ENCODE measurements at places on chromosomes 5 and 9.

DNA sequence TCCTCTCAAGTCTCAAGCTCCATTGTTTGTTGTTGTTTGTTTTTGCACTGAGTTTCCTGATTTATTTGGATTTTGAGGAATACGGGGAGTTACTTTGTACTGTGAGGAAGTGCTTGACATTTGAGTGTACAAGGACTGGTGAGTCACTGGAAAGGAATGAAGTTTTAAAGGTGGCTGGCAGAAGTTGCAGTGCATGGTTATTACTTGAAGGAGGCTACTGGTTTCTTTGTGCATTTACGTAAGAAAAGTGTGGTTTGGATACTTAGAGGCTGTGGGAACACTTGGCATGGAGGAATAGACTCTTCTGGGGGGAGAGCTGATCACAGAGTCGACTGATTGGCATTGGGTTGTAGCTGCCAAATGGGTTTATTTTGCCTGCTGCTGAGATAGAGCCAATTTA, 919.0 kb downstream of the TAF11L14 start:
- no peak for DNase-seq

DNA sequence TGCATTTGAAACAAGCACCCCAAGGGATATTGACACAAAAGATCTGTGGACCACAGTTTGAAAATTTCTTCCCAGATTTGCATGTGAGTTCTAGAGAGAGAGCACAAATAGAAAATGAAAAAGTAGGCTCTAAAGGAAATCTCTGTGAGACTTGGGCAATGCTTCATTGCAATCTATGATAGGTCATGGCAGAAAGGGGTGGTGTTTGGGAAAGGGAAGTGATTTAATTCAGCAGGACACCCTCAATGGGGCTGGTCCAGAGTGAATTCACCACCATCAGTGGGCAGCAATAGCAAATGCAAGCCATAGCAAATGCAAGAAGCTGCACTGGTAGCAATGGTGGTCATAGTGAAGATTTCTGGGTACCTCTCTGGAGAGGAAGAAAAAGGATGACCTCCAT, 58.1 kb downstream of the ANKRD55 start:
- DNase-seq = no peak

DNA sequence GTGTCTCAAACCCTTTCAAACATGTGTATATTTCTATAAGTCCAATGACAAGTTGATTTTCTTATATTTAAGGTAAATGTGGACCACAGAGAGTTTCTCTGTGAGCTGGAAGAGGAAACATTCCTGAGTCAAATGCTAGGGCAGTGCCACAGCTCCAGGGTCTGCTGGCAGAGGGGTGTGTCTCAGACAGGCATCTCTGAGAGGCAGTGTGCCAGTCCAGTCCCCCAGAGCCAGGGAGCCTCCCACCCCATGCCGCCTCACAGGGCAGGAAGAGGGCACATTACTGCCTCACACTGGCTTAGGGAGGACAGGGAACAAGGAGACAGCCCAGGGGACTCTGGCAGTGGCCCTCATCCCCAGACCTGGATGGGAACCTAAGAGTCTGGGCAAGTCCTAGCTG, 120.2 kb downstream of the TENT4A start:
- no peak for DNase-seq

- DNase-seq = no peak
Measured at GRCh38 chr9:116550696-116551436, 136.2 kb upstream of the TRIM32 start.

- DNase-seq = no peak
Measured at GRCh38 chr9:2157277-2158110, 142.3 kb downstream of the SMARCA2 start.

Measured in central memory CD8-positive, alpha-beta T cell (primary cell).